Activated CD4-positive, alpha-beta memory T cell treated with anti-CD3 and anti-CD28 coated beads for 36 hours (primary cell): ENCODE measurements at places on chromosomes 6 and 20. TPM values are rescaled to one million over a fixed set of nuclear protein-coding genes. Genes with fewer than 3 reads are reported as not detected.

DNA sequence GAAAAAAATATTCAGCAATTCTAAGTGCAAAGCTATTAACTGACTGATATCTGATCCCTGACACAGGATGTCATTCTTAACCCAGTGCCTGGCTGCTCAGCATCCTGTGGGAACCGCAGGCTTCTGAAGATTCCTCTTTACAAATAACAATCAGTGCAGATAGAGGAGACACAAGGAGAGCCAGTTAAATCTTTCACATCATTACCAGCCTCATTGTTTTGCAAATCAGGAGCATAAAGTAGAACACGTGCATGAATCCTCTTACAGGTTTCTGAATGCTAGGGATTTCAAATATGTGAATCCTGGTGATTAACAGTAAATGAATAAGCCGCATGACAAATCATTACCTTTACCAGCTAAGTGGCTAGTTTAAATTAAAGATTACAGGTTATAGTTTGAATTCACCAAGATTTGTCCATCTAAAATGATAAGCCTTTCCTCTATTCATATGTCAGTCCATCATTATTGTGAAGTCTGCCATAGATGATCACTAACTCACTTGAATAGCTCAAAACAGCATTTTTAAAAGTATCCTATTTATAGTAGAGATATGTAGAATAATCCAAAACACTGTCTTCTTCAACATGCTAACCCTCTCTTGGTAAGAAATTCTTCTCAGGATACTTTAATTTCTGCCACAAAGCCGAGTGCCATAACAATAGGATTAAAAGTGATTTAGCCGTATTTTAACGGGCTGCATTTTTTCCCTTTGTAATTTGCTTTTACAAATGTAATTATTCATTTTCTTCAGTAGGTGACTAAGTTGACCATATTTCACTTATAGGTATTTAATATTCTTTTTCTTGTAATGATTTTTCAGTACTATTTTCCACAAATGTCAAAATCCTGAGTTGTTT is 367.3 kb upstream of the EPHA7 start:
- DNase-seq: no peak

GRCh38 chr6:130969791-130970491 is 93.1 kb downstream of the EPB41L2 start:
- DNase-seq: no peak

- no peak for DNase-seq
These were observed 16.1 kb downstream of the JPH2 start for GRCh38 chr20:44170816-44171410.

DNA sequence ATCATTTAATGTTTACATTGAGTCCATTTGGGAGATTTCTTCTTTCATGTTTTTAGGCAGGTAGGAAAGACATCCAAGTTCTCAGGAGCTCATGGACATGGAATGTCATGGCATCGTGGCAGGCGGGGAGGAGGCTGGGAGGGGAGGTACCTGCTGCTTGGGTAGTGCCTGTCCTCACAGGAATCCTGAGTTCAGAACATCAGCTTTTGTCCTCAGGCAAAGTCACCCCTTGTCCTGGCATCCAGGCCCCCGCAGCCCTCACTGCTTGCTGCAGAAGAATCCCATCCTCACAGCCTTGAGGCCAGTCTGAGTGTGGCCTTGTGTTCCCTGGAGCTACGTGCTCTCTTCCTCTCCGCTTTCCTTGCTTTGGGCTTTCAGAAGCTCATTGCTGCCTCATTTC is 157.4 kb downstream of the CFAP61 start:
- no peak for DNase-seq

GRCh38 chr20:36629719-36630681 is 16.0 kb downstream of the SLA2 start:
- DNase-seq: peak; percentile 76

DNA sequence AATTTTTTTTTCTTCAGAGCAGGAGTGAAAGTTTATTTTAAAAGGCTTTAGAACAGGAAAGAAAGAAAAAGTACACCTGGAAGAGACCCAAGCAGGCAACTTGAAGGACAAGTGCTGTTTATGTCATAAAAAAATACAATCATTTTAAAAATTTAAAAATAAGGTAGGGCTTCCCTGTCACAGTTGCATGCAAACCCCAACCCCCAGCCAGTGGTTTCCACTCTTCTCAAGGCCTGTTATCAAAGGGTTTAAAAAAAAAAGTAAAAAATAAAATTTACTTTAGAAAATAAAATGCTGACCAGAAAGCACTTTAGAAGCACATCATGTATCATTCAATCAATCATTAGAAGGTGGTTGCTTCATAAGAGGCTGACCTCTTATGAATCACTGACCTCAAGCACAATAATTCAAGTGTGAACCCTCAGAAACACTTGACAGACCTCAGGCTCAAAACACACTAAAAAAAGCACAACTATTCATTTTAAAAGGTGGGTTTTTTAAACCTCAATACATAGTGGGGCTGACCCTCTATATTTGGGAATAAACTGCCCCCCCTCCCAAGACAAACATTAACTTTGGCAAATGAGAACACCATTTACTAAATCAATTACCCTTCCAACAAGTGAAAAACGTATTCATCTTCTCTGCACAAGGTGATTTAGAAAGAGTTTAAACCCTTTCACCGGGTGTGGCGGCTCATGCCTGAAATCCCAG is 15.6 kb downstream of the ILRUN start:
- no peak for DNase-seq

The CCN5 gene
- not detected for total RNA-seq

The BHLHE23 gene
- not detected for total RNA-seq

The CHMP4B gene
- total RNA-seq: 93.9 TPM

The PNLDC1 gene
- 0.31 TPM for total RNA-seq

The CUTA gene
- total RNA-seq: 198 TPM

The SMPDL3A gene
- 0.21 TPM for total RNA-seq
